ENCODE measurements at places on chromosomes 13 and 19. TPM values are rescaled to one million over a fixed set of nuclear protein-coding genes. Genes with fewer than 3 reads are reported as not detected.

The C19orf73 gene
- total RNA-seq, result 1.3 TPM

The ZNF578 gene
- total RNA-seq, result 0.86 TPM

The MYO1F gene
- total RNA-seq, result 0.33 TPM

The C1QTNF9 gene
- total RNA-seq, result not detected

The MCEMP1 gene
- total RNA-seq, result not detected

The ACP5 gene
- 2.5 TPM for total RNA-seq

The KLF5 gene
- total RNA-seq, result 0.68 TPM

The LRRC63 gene
- total RNA-seq, result 0.37 TPM

The SLC25A42 gene
- total RNA-seq, result 10.5 TPM

The SOHLH2 gene
- total RNA-seq, result not detected

The OR7A5 gene
- total RNA-seq, result not detected

The MBD3L3 gene
- total RNA-seq, result not detected

The CLEC17A gene
- total RNA-seq, result not detected

The GAPDHS gene
- not detected for total RNA-seq

The GGN gene
- total RNA-seq, result 2.2 TPM

The APC2 gene
- 39.2 TPM for total RNA-seq

The FKBP8 gene
- 175 TPM for total RNA-seq

The C5AR1 gene
- total RNA-seq, result 0.44 TPM

The MAP3K10 gene
- 30.3 TPM for total RNA-seq

The KIR2DL3 gene
- not detected for total RNA-seq

The LILRA5 gene
- not detected for total RNA-seq

The PGLYRP1 gene
- total RNA-seq, result not detected

The SERP2 gene
- 14.0 TPM for total RNA-seq

The WASF3 gene
- total RNA-seq, result 79.7 TPM

Measured in neural crest cell (in vitro differentiated cells).